Activated naive CD4-positive, alpha-beta T cell treated with anti-CD3 and anti-CD28 coated beads for 36 hours (primary cell): ENCODE measurements at places on chromosomes 12 and 14. TPM values are rescaled to one million over a fixed set of nuclear protein-coding genes. Genes with fewer than 3 reads are reported as not detected.

The BLTP3B gene
- 27.2 TPM for total RNA-seq

The RDH5 gene
- 2.6 TPM for total RNA-seq

The TMPRSS12 gene
- total RNA-seq: not detected

The KRT79 gene
- total RNA-seq: not detected

The GPR33 gene
- not detected for total RNA-seq

The MLEC gene
- 89.7 TPM for total RNA-seq

The FOXG1 gene
- total RNA-seq: not detected

The LRP1-AS gene
- total RNA-seq: not detected

The CLEC2A gene
- not detected for total RNA-seq

The PTPN6 gene
- 334 TPM for total RNA-seq

The TIGAR gene
- 10.3 TPM for total RNA-seq

The AMIGO2 gene
- total RNA-seq: 19.2 TPM

The TRIP11 gene
- total RNA-seq: 26.1 TPM

The GNG2 gene
- total RNA-seq: 181 TPM

GRCh38 chr12:89468017-89468416 lies 56.6 kb downstream of the GALNT4 start:
- peaks cover 42% of the 10 kb centered on the region for H3K4me1 ChIP-seq
- H3K4me3 ChIP-seq: no peak overlapping the region
- H3K27me3 ChIP-seq: no peaks in the 10 kb centered on the region
- no peak for DNase-seq

DNA sequence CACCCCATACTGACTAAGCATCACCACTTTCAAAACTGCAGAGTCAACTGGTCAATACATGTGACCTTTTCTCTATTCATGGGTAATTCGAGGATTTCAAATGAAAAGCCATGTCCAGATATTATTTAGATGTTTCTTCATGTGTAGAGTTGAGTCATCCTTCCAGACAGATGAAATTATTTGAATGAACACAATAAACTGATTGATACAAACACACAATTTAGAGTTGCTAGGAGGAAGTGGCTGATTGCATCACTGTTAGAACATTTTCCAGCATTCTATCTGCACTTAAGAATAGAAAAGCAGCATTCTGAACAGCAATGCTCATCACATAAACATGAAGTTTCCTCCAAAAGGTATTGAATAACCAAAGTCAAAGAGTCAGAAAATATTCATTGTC lies 273.5 kb upstream of the SOX5 start:
- H3K4me1 ChIP-seq: no peaks in the 10 kb centered on the region
- DNase-seq: no peak
- H3K4me3 ChIP-seq: no peak overlapping the region
- H3K36me3 ChIP-seq: no peaks in the 10 kb centered on the region
- H3K27me3 ChIP-seq: no peaks in the 10 kb centered on the region
- H3K27ac ChIP-seq: no peak overlapping the region

DNA sequence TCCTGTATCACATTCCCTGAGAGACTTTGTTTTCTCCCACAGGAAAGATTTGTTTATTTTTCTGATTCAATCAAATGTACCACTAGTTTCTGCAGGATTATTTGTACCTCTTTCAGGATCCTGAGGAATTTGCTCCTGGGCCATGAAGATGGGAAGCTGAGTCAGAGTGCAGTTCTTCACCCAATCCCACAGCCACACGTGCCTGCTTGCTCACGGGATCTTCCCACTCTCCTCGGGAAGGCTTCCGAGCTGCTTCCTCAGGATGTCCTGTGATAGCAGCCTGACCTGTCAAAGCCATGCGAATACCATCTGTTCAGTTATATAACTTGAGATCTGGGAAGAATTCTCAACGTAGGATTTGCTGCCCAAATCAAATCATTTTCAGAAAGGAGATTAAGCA lies 41.8 kb upstream of the HIF1A start:
- no peaks in the 10 kb centered on the region for H3K27me3 ChIP-seq
- H3K27ac ChIP-seq: no peak overlapping the region
- DNase-seq: no peak

DNA sequence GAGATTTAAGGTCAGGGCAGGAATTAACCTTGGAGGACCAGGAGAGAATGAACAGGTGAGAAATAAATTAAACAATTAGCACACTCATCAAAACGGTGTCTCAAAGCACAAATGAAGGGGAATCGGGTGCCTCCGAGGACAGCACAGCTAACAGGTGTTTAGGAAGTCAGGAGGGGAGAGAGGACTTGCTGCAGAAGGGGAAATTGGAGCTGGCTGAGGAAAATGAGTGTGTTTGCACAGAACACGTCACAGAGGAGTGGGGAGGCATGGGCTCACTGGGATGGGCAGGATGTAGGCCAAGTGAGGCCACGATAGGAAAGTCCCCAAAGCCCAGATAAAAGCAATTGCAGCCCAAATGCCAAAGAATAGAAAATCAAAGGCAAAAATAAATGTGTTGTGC lies 121.7 kb downstream of the ZNF664 start:
- no peak overlapping the region for H3K27ac ChIP-seq
- no peak for DNase-seq
- no peaks in the 10 kb centered on the region for H3K27me3 ChIP-seq
- H3K36me3 ChIP-seq: no peaks in the 10 kb centered on the region
- H3K4me3 ChIP-seq: no peak overlapping the region
- H3K4me1 ChIP-seq: no peaks in the 10 kb centered on the region

GRCh38 chr12:121811434-121812319 lies 7.9 kb downstream of the SETD1B start:
- no peaks in the 10 kb centered on the region for H3K27me3 ChIP-seq
- H3K4me1 ChIP-seq: peaks cover 52% of the 10 kb centered on the region
- H3K36me3 ChIP-seq: peaks cover 28% of the 10 kb centered on the region
- H3K4me3 ChIP-seq: peak overlapping the region; percentile 78
- DNase-seq: peak; percentile 67

DNA sequence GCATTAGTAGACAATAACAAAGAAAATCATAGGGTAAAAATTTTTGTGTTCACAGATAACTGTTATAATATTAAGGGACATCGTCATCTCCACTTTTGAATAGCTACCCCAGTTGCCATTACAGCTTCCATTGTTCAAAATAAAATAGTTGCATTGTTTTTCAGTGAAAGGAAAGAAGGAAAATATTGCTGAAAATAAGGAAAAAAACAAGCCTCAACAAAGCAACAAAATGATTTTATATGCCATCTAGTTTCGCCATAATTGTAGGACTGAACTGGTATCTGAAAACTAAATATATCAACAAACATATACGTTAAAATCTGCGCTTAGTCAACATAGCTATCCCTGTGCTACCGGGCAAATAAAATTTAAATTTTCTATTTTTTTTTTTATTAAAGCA lies 3.3 kb downstream of the CDK17 start:
- no peak for DNase-seq
- H3K36me3 ChIP-seq: no peaks in the 10 kb centered on the region
- H3K4me1 ChIP-seq: peaks cover 42% of the 10 kb centered on the region

GRCh38 chr12:122730215-122731014 lies at the start of gene HCAR1:
TSS of gene HCAR1 (minus strand) at chr12:122730844. CDS start at chr12:122730339, 505 bp downstream.
- peak within 1 kb of the TSS; percentile 58 for H3K4me3 ChIP-seq
- DNase-seq: peak; percentile 86
- no peaks in the 10 kb centered on the region for H3K36me3 ChIP-seq

DNA sequence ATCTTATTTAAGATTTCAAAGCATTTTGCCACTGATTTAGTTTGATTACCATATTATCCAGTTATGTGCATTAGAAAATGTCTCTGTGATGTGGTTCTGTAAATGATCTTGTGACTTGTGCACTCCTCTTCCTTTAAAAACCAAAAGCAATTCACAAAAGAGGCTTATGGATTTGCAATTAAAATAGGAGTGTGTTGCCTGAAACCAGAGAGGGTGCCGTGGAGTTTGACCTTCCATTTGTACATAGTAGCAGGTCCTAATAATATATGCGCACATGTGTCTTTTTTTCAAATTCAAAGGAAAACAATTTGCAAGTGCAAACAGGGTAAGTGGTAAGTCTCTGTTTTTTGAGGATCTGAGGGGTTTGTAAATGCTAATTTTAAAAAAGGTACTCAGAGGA lies 470.9 kb downstream of the VRK1 start:
- H3K4me3 ChIP-seq: no peak overlapping the region
- DNase-seq: no peak
- H3K4me1 ChIP-seq: peaks cover 2% of the 10 kb centered on the region
- no peaks in the 10 kb centered on the region for H3K27me3 ChIP-seq
- H3K27ac ChIP-seq: no peak overlapping the region

GRCh38 chr12:49763006-49763591 lies 21.7 kb downstream of the TMBIM6 start:
- H3K36me3 ChIP-seq: peaks cover 51% of the 10 kb centered on the region
- no peak overlapping the region for H3K4me3 ChIP-seq
- DNase-seq: peak; percentile 91
- H3K27ac ChIP-seq: peak overlapping the region; percentile 76
- H3K27me3 ChIP-seq: no peaks in the 10 kb centered on the region

DNA sequence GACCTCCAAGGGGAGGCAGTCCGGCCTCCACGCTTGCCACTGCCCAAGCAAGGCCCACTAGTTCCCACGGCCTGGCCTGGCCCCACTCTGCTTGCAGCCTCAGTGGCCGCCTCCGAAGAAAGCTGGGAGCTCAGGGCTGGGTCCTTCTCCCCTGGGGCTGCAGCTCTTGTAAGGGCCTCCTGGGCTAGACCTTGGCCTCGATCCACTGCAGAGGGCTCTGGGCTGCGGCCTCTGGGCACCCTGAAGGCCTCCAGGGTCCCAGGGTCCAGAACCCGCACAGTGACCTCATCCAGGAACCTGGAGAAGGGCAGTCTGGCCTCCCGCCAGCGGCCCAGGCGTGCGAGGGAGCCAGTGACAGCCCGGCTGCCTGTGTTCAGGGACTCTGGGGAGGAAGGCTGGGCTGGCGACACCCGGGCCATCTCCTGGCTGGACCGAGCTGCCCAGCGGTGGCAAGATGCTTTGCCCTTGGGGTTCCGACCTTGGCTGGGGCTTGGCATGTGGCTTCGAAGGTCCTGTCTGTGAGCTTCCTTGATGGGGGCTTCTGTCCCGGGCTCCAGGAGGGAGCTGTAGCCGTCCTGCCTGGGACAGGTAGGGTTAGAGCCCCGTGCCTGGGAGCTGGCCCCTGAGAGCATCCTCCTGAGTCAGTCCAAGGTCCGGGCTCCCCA lies 9.8 kb downstream of the BEGAIN start:
- H3K27ac ChIP-seq: no peak overlapping the region
- H3K27me3 ChIP-seq: peaks cover 2% of the 10 kb centered on the region
- DNase-seq: no peak
- no peaks in the 10 kb centered on the region for H3K36me3 ChIP-seq

DNA sequence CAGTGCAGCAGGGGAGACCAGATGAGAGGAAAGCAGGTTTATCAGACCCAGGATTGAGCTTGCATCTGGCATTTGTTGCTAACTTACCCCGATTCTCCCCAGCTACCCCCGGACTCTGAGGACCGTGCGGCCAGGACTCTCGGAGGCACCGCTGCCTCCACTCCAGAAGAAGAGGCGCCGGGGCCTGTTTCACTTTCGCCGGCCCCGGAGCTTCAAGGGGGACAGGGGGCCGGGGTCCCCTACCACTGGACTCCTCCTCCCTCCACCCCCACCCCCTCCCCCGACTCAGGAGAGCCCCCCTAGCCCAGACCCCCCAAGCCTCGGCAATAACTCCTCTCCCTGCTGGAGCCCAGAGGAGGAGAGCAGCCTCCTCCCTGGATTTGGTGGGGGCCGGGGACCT lies 6.5 kb upstream of the CPNE6 start:
- no peak overlapping the region for H3K27ac ChIP-seq
- no peaks in the 10 kb centered on the region for H3K4me1 ChIP-seq
- DNase-seq: no peak
- H3K4me3 ChIP-seq: no peak overlapping the region
- no peaks in the 10 kb centered on the region for H3K27me3 ChIP-seq

- no peak overlapping the region for H3K4me3 ChIP-seq
- H3K4me1 ChIP-seq: no peaks in the 10 kb centered on the region
- peak; percentile 13 for DNase-seq
- H3K36me3 ChIP-seq: no peaks in the 10 kb centered on the region
These were observed 56.3 kb downstream of the FGD4 start for GRCh38 chr12:32455607-32456071.

DNA sequence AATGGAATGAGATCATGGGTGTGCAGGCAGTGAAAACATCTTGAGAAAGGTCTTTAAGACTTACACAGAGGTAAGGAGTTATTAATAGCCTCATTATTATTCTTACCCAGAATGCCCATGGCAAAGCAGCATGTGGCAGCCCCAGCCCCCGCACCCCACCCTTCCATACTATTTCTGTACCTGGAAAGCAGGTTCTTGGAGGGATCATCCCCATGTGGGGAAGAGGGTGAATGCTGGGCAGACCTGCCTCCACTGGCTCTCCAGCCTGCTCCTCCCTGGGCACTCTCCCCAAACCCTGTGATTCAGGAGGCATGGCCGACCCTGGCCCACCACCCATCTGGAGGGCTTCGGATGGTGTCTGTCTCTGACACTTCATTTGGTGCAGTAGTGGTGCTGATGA lies 28.3 kb downstream of the NPC2 start:
- H3K27me3 ChIP-seq: peaks cover 5% of the 10 kb centered on the region
- H3K4me1 ChIP-seq: no peaks in the 10 kb centered on the region
- H3K36me3 ChIP-seq: no peaks in the 10 kb centered on the region
- no peak overlapping the region for H3K27ac ChIP-seq

DNA sequence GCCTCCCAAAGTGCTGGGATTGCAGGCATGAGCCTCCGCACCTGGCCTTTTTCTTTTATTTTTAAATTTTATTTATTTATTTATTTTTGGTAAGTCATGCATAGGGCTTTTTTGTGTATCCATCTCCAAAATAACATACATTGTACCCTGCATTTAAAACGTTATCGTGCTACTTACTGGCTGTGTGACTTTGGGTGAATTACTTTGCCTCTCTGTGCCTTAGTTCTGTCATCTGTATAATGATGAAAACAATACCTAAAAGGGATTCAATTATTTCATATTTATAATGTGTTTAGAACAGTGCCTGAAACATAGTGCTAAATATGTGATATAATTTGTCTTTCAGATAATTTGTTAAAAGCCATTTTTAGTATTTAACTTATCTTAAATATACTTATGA lies 19.6 kb downstream of the ZCRB1 start:
- H3K27ac ChIP-seq: no peak overlapping the region
- DNase-seq: no peak
- H3K4me3 ChIP-seq: no peak overlapping the region
- no peaks in the 10 kb centered on the region for H3K4me1 ChIP-seq
- H3K27me3 ChIP-seq: no peaks in the 10 kb centered on the region

- peaks cover 19% of the 10 kb centered on the region for H3K4me1 ChIP-seq
- no peaks in the 10 kb centered on the region for H3K36me3 ChIP-seq
- H3K4me3 ChIP-seq: no peak overlapping the region
- H3K27me3 ChIP-seq: no peaks in the 10 kb centered on the region
- H3K27ac ChIP-seq: no peak overlapping the region
These were observed 27.2 kb downstream of the ARF6 start for GRCh38 chr14:49919825-49920659.

DNA sequence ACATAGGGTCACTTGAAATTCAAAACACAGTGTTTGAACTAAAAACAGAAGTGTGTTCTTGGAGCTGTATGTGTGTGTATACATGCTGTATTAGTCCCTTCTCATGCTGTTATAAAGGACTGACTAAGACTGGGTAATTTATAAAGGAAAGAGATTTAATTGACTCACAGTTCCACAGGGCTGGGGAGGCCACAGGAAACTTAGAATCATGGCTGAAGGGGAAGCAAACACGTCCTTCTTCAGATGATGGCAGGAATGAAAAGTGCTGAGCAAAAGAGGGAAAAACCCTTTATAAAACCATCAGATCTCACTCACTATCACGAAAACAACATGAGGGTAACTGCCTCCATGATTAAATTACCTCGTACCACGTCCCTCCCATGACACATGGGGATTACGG lies 224.1 kb downstream of the BCAT1 start:
- no peak overlapping the region for H3K4me3 ChIP-seq
- peak overlapping the region; percentile 62 for H3K27ac ChIP-seq
- peak; percentile 50 for DNase-seq
- peaks cover 5% of the 10 kb centered on the region for H3K27me3 ChIP-seq
